Eye (tissue), 1 donor: ENCODE measurements at places on chromosomes 13 and 19.

DNA sequence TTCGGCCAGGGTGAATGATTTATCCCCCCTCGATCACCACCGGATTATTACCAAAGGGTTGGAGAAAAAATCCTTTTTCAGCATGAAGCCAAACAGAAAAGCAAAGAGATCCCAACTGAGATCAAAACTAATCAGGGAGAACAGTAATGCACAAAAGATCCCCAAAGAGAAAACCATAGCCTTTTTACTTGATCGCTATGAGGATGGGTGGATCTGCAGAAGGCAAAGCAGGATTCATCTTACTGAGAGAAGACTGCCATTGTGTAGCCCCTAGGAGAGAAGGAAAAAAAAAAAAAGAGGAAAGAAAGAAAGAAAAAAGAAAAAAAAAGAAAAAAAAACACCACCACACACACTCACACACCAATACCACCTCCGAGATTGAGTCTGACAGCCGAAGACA, at the start of gene FGF14:
Gene FGF14, minus strand, starts transcription at position 283 of the 400 bp plus-strand sequence.
- peak; percentile 60 for DNase-seq

GRCh38 chr13:51524829-51525566, 59.3 kb upstream of the WDFY2 start:
- no peak for DNase-seq

- no peak for DNase-seq
These were observed 120.2 kb downstream of the DNAJC15 start for GRCh38 chr13:43143591-43143990.

DNA sequence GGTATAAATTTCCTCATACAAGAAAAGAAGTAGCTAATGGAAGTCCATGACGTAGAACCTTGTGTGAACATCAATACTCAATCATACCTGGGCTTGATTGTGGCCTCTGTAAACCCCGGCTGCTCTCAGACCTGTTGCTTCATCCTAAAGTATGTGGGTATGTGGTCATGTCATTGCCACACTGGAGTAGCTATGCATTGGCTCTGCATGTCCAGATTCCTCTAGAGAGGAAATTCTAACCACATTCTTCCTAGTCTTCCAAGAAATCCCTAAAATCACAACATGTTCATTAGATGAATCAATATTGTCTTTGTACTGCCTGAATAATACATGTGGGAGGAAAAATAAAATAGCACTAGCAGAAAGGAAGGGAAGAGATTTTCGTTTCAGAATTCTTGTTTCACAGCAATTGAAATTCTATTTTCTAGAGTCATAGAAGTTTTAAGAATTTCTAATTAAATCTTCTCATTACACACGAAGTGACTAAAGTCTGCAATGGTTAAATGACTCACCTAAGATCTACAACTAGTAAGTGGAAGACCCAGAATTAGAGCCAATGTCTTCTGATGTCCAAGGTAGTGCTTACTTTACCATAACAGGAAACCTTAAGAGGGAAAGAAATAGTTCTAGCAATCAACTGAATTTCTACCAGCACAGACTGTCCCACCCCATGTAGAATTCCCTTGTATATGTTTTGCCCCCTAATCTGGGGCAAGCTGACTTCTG, 28.0 kb downstream of the RXFP2 start:
- no peak for DNase-seq

GRCh38 chr13:38967446-38967845, 23.2 kb downstream of the STOML3 start:
- DNase-seq, result no peak

DNA sequence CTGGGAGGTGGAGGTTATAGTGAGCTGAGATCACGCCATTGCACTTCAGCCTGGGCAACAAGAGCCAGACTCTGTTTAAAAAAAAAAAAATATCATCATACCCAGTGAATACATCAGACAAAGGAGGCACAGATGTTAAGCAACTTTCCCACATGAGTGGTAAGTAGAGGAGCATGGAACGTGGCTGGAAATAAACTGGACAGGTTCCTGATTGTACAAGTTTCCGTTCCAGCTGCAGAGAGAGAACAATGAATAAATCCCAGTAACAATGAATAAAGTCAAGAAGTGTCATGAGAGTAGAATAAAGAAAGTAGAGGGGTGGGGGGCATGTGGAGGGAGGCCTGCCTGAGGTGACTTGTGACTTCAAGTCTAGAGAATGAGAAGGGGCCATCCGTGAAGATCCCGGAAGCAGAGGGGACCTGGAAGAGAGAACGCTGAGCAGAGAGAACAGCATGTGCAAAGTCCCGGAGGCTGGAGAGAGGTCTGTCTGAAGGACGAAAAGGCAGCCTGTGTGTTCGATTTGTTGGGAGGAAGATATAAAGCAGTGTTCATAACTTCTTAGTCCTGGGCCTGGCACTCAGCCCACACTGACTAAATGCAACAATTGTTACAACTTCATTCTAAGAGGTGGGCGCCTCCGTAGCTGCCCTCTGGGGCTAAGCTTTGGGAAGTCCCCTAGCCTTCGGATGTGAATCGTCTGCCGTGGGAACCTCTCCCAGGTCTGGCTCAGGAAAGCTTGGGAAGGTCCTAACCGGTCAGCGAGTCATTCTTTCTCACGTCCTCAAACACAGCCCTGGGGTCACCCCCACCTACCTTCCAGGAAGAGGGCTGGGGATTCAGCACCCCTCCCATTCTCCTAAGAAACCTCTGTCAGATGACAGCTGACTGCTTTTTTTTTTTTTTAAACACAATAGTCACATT, 15.3 kb upstream of the ARHGEF18 start:
- no peak for DNase-seq

DNA sequence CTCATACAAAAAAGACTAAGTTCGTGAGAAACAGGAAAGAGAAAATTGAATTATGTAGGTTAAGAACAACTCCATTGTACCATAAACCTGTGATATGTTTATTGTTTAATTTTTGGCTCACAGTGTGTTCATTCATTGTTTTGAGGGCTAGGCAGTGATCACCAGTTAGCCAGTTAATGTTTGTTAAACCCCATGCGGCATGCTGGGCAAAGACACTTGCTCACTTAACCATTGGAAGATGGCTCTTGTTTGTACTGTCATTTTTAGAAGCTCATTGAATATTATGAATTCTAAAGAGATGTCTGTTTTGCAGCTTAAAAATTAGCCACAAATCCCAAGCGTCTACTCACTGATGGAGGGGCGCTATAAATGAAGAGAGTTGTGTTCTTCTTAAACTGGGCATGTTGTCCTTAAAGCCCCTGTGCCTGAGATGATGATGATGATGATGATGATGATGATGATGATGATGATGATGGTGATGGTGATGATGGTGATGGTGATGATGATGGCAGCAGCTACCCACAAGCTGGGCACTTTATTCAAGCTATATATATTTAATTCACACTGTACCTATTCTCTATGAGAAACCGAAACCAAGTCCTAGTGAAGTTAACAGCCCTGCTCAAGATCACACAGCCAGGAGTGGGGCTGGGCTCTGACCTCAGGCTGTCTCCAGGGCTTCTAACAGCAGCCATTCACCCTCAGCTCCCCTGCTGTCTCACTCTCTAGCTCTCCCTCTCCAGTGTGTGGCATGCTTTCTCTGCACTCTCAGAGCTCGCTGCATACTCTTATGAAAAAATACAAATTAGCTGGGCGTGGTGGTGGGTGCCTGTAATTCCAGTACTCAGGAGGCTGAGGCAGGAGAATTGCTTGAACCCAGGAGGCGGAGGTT, 169.1 kb downstream of the SHISA2 start:
- DNase-seq, result peak; percentile 36

- no peak for DNase-seq
These were observed 40.8 kb downstream of the SLITRK5 start for GRCh38 chr13:87712012-87712411.

- DNase-seq, result no peak
These were observed 45.6 kb downstream of the RNASEH2B start for GRCh38 chr13:50955241-50955640.

DNA sequence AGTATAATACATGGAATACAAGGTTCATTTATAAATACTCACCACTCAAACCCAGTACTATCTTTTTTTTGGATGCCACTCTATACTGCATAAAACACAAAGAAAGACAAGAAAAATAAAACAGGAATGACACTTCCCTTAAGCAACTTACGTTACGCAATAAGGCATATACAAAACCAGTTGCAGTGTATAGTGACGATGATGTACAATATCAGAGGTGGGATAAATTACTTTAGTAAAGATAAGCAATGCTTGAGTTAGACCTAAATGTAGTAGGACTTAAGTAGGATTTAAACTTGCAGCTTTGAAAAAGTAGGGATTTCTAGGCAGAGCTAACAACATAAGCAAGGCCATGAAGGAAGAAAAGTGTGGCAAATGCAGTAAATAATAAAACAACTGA, 374.9 kb downstream of the SPRY2 start:
- DNase-seq, result no peak

GRCh38 chr13:40434516-40435397, 231.7 kb downstream of the FOXO1 start:
- DNase-seq, result no peak

GRCh38 chr19:15320116-15320515, 12.2 kb downstream of the BRD4 start:
- DNase-seq, result no peak

GRCh38 chr19:2015608-2015950, at the start of gene BTBD2:
TSS of gene BTBD2 (minus strand) at chr19:2015714. CDS start at chr19:2015703, 11 bp downstream.
- DNase-seq, result peak; percentile 85

DNA sequence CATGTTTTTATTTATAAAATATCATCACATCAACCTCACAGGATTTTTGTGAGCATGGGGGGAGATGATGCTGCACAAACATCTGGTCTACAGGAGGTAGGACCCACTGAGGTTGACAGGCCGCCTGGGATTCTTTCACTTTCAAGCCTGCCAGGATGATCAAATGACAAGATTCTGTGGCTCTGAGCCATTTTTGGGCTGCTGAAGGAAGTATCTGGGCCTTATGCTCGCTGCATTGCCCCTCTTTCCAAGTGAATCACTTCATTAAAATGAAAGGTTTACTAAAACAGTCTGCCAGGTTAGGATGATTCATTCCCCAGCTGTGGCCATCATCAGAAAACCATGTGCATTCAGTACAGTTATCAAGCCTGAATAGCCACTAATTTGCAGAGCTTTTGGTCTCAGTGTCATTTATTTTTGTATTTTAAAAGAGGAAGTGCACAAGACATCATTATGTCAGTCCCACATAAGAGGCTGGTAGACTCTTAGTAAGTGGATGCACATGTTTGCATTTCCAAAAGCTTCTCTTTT, 34.4 kb downstream of the STARD13 start:
- DNase-seq, result peak; percentile 39

GRCh38 chr19:31512181-31512970, 163.1 kb upstream of the TSHZ3 start:
- DNase-seq, result no peak

DNA sequence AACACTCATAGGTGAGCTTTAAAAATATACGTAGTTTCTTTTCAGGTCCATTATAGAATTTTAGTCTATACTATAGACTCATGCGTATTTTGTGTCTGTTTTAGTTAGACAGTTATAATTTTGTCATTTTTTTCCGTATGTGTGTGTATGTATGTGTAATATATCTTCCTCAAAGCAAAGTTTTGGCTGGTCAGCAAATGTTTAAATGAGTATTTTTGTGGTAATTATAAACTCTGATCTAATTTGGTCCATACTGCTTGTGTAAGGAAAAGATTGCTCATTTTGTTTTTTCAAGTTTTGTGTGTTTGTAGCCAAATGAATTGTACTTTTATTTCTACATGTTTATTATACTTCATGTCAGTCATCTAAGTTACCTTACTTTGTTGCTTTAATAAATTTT, 20.5 kb downstream of the KCTD4 start:
- DNase-seq, result no peak

DNA sequence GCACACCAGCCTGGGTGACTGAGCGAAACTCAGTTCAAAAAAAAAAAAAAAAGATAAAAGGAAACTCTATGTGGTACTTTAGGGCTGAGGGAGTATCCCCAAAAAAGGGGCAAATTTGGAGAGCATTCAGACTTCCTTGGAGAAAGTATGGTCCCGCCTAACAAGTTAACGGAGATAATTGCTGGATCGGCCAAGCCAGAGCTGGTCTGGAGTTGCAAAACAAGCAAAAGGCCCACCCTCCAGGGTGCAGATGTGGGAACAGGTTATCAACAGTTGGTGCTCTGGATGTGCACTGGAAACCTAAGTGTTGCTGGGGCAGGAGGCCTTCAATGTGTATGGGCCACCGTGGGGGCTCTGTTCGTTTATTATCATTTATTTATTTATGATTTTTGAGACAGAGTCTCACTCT, 2.8 kb downstream of the IQCN start:
- DNase-seq, result peak; percentile 26

- DNase-seq, result peak; percentile 77
These were observed 125.7 kb downstream of the TNFRSF19 start for GRCh38 chr13:23695711-23696464.

- no peak for DNase-seq
These were observed 752.8 kb upstream of the MIR17HG start for GRCh38 chr13:90594681-90595080.
